ENCODE measurements at places on chromosomes 7 and 10. TPM values are rescaled to one million over a fixed set of nuclear protein-coding genes. Genes with fewer than 3 reads are reported as not detected.

GRCh38 chr10:107442035-107442505 is 277.6 kb upstream of the SORCS1 start:
- H3K27me3 ChIP-seq: no peaks in the 10 kb centered on the region
- no peak overlapping the region for H3K4me3 ChIP-seq
- no peak for DNase-seq
- H3K4me1 ChIP-seq: no peaks in the 10 kb centered on the region
- no peaks in the 10 kb centered on the region for H3K36me3 ChIP-seq
- no peak overlapping the region for H3K27ac ChIP-seq

DNA sequence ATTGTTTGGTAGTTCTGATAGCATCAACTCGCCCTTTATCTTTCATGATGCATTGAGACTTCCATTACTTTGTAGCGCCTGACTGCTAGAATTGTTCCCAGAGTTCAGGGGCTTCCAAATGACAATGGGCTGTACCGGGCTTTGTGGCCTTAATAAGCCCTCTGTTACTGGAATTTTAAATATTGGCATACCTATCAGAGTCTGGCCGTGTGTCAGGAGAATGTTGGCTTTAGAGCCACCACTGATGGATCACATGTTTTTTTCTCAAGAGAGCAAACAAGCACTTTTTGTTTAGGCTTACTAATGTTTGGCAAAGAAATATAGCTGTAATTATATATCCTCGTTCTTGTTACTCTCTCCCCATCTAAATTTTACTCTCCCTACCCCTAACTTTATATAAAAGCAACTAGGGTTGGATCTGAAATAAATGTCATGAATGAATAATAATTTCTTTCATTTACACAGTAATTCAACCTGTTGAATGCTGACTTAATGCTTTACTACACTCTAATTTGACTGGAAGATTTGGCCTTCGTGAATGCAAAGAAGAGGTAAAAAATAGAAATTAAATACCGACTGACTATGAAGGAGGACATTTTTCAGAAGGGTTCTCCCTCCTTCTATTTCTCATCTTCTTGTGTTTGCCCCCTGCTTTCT is 396.7 kb downstream of the AUTS2 start:
- no peak for DNase-seq
- H3K27me3 ChIP-seq: no peaks in the 10 kb centered on the region
- H3K36me3 ChIP-seq: no peaks in the 10 kb centered on the region
- no peaks in the 10 kb centered on the region for H3K4me1 ChIP-seq

DNA sequence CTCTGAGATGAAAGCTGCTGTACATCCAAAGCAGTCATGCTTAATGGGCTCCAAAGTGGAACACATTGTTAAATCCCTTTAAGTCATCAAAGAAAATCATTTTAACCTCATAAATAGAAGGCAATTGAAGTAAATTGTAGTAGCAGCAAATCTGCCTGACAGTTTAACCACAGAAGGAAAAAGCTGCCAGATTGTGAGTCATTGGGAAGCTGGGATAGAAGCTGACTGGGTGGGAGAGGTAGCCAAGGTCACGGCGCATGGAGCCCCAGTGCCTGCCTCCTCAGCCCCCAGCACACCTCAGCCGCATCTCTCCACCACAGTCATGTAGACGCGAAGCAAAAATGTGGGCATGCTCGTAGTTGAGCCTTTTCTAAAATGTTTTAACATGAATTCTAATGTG is 44.0 kb downstream of the TARP start:
- H3K4me3 ChIP-seq: no peak overlapping the region
- H3K27me3 ChIP-seq: no peaks in the 10 kb centered on the region
- H3K4me1 ChIP-seq: peaks cover 84% of the 10 kb centered on the region
- peak overlapping the region; percentile 46 for H3K27ac ChIP-seq

- no peaks in the 10 kb centered on the region for H3K36me3 ChIP-seq
- H3K27me3 ChIP-seq: no peaks in the 10 kb centered on the region
- no peak for DNase-seq
Measured at GRCh38 chr10:29950391-29950790, 109.0 kb downstream of the JCAD start.

GRCh38 chr7:44195889-44196288 is 4.9 kb upstream of the YKT6 start:
- H3K4me3 ChIP-seq: no peak overlapping the region
- H3K27ac ChIP-seq: no peak overlapping the region
- peaks cover 2% of the 10 kb centered on the region for H3K27me3 ChIP-seq
- no peak for DNase-seq
- peaks cover 14% of the 10 kb centered on the region for H3K4me1 ChIP-seq

GRCh38 chr7:157493017-157493416 is 156.2 kb downstream of the DNAJB6 start:
- H3K4me3 ChIP-seq: no peak overlapping the region
- H3K4me1 ChIP-seq: peaks cover 46% of the 10 kb centered on the region
- peak; percentile 23 for DNase-seq
- H3K27me3 ChIP-seq: peaks cover 18% of the 10 kb centered on the region
- no peak overlapping the region for H3K27ac ChIP-seq

DNA sequence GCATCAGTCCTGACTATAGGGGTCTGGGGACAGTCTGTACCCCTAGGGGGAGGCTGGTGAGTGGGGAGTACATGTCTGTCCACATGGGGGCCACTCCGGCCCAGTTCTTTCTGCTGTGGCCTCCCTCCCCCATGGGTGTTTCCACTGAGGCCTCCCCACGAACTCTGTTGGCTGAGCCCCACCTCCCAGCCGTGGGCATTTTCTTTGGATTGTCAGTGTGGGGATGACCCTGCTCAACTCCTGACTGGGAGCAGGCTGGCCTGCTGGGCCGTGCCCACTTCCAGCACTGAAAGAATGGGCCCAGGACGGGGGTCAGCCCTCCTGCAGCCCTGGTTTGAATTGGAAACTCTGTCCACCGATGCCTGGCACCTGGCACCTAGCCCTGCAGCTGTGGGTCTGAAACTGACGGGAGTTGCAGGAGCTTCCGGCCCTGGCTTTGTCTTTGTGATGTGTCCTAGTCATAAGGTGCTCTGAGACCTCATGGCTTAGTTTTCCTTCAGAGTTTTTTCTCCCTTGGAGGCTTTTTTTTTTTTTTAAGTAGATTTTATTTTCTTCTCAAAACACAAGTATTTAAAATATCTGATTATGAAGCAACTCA is 46.5 kb downstream of the LHPP start:
- H3K4me1 ChIP-seq: peaks cover 11% of the 10 kb centered on the region
- no peak overlapping the region for H3K4me3 ChIP-seq

GRCh38 chr10:42866115-42866995 is 83.8 kb downstream of the BMS1 start:
- DNase-seq: peak; percentile 60
- H3K4me1 ChIP-seq: peaks cover 5% of the 10 kb centered on the region
- peaks cover 35% of the 10 kb centered on the region for H3K27me3 ChIP-seq
- no peak overlapping the region for H3K27ac ChIP-seq

- no peak for DNase-seq
- peak overlapping the region; percentile 97 for H3K27ac ChIP-seq
- peaks cover 7% of the 10 kb centered on the region for H3K36me3 ChIP-seq
- no peaks in the 10 kb centered on the region for H3K27me3 ChIP-seq
- H3K4me1 ChIP-seq: peaks cover 27% of the 10 kb centered on the region
Measured at GRCh38 chr7:155204744-155205367, 92.8 kb upstream of the INSIG1 start.

DNA sequence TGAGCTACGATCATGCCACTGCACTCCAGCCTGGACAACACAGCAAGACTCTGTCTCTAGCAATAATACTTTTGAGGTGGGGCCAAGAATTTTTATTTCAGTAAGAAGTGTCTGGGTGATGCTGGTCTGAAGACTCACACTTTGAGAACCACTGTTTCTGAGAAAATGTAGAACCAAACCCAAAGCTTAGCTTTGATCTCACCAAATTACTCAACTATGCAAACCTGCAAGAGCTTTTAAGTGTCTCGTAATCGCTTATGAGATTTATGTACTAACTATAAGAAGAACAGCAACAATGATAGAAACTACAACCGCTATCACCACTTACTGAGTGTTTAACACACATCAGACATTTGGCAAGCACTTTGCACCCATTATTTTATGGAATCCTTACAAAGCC is 29.5 kb downstream of the APBB1IP start:
- peaks cover 83% of the 10 kb centered on the region for H3K4me1 ChIP-seq
- peak overlapping the region; percentile 45 for H3K4me3 ChIP-seq
- DNase-seq: no peak
- H3K27ac ChIP-seq: peak overlapping the region; percentile 71
- peaks cover 66% of the 10 kb centered on the region for H3K36me3 ChIP-seq

The PDE6C gene
- total RNA-seq: not detected

The PSD gene
- 1.6 TPM for total RNA-seq

The CYP3A4 gene
- total RNA-seq: not detected

The NRF1 gene
- total RNA-seq: 30.0 TPM

The TRIM74 gene
- total RNA-seq: 1.4 TPM

The AKR1C8 gene
- total RNA-seq: not detected

The TFEC gene
- total RNA-seq: 0.47 TPM

The ADAM12 gene
- total RNA-seq: 0.60 TPM

The EXOC6 gene
- total RNA-seq: 11.7 TPM

The NEUROG3 gene
- total RNA-seq: not detected

The RBP3 gene
- total RNA-seq: not detected

The PPP1R3C gene
- total RNA-seq: not detected

The DLX6 gene
- total RNA-seq: not detected
